Ureter (tissue), 1 donor: ENCODE measurements at places on chromosomes 5 and 9.
A peak's percentile ranks its signal among the peaks of the same experiment; 100 is the strongest.

DNA sequence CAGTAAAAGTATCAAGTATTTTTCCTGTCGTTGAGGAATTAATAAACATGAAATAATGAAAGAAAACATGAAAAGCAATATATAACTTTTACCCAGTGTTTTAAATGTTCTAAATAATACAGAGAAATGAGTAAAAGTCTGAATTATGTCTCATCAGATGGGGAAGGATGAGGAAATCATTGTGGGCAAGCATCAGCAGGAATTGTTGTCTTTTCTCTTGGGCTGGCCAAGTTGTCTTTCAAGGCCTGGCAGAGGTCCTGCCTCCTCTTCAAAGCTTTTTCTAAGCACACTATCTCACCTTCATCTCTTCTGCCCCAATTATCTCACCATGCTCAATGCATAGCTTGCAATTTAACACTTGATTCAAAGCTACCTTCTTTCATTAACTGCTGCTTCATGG, 41.9 kb downstream of the MOCS2 start:
- no peak for DNase-seq

DNA sequence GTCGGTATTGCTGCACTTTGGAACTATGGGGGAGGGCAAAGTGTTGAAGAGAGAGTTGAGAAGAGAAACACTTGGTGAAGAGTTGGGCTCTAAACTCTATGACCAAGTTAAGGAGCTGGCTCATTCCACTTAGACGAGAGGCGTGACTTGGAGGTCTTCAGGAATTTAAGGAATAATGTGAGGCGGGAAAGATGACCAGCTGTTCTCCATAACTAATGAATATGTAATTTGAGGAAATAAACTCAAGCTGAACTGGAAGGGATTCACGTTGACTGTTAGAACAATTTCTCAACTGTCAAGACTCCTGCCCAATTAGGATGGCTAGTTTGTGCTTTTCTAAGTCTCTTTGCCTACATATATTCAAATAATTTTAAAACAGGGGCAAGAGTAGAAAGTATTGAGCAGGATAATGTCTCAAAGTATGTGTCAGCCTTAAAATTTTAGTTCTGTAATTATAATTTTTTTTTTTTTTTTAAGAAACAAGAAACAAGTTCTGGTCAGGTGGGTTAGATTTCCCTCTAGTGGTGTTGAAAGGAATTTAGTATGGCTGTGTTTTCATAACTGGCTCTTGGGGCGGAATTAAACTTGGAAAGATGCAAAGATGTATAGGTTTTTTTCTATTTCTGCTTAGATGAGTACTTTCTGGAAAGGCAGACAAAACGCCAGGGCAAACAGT, 33.4 kb downstream of the TMEM252 start:
- DNase-seq, result no peak

- DNase-seq, result no peak
Observed at GRCh38 chr5:43358726-43359125, 45.5 kb upstream of the HMGCS1 start.

DNA sequence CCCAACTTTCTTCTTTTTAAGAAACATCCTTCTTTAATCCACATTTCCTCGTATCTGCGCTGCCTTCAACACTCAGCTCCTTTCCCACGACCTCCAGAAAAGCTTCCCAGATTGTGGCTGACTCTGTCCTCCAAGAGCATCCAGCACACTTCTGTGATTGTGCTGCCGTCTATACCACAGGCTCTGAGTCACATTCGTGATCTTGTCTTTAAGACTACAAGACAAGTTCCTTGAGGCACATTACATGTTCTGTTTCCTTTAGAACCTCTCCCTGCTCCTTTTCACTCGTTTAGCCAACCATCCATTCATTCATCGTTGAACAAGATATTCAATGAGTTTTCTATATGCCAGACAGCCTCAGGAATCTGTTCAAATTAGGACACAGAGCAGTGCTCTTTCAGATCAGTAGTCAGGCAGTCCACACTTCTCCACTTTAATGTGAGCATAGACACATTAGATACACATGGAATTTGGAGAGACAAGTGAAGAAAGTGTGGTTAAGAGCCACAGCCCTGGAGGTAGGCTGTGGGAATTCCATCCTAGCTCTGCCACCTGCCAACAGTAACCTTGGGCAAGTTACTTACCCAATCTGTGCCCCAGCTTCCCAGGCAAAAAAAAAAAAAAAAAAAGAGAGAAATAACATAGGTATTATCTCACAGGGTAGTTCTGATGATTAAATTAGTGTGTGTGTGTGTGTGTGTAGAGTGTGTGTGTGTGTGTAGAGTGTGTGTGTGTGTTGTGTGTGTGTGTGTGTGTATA, 18.9 kb downstream of the WHRN start:
- no peak for DNase-seq

DNA sequence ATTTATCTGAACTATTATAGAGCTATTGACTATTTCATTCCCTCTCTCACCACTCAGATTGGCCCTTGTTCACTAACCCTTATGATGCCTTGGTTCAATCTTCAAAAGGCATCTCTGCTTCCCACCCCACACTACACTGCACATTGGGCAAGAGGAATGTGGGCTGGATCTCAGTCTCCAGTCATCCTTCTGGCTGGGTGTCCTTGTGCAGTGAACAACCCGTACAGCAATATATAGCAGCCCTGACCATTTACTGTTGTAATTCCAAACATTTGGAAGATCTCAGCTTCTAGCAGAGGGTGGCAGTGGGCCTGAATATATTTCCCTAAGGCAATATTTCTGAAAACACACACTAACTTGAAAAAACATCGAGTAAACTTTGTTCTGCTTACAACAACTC, 199.2 kb upstream of the GDNF start:
- no peak for DNase-seq

GRCh38 chr5:68795190-68795589, 298.6 kb upstream of the SLC30A5 start:
- DNase-seq, result no peak

DNA sequence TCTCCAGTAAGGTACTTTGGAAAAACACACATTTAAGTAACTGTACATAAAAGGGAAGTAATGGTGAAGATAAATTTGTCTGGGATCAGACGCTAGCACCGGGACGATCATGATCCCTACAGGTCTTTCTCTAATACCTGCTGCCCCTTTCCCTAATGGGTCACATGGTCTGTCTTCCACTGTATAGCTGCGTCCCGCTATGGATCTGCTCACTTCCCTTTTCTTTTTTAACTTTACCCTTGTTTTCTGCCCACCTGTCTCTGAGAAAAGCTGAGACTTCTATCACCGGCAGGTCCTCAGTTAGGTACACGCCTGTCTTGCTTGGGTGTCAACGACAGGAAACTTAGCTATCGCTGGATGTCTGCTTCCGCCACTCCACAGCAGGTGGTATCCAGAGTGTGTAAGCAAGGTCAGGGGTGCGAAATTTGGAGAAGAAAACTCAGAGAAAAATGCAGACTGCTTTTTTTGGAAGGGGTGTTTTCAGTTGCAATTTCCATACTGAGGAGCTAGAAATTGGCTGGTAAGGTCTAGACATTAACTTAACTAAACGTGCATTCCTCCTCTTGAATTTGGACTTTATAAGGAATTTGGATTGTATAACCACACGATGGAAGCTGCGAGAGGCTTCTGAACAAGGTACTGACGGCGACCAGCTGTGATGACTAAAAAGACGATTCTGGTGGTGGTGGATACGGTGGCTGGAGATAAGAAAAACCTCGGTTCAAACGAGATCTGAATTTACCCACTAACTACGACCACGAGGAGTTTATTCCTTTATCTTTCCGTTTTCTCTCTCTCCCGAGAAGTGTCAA, 1.1 kb upstream of the ICE1 start:
- DNase-seq, result no peak

- DNase-seq, result no peak
Observed at GRCh38 chr9:124392254-124392870, 22.9 kb downstream of the PSMB7 start.

DNA sequence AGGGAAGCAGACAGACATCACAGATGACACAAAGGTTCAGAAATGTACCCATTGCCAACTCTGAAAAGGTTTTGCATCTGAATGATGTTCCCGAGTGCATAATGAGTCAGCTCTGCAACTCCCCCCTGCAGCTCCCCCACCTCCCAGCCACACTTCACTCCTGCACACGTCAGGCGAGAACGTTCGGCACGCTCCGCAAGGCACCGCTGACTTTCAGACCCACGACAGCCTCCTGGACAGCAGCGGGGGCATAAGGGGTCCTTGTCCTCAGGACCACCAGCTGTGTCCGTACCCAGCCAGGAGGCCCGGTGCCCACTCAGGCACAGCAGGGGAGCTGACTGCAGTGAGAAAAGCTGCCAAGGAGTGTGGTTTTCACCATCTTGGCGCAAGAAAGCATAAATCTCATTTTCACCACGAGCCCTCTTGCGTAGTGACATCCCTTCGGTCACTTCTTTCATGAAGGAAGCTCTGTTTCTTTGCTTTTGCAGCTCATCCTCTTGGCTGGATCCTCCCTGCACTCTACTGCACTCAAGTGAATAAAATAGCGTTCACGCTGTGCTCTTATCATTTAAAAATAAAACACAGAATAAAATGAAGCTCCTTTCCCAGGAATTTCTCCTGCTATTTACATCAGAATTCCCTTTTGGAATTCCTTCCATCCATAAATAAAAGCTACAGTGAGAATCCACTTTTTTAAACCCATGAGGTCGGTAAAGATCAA, 9.9 kb downstream of the GFPT2 start:
- no peak for DNase-seq

DNA sequence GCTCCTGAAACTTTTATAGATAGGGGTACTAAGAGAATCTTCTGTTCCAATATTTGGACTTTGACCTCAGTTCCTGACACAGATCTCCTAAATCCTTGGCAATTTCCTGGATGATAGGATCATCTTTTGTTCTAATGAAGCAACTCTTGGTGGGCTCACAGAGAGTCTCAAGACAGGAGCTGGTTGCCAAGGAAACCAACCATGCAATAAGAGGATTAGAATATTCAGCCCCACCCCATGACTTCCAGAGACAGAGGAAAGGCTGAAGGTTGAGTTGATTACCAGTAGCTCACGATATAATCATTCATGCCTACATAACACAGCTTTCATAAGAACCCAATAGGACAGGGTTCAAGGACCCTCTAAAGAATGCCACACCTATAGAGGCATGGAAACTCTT, 2050.2 kb upstream of the CDH6 start:
- no peak for DNase-seq

GRCh38 chr9:125968714-125969374, 221.7 kb downstream of the PBX3 start:
- no peak for DNase-seq

DNA sequence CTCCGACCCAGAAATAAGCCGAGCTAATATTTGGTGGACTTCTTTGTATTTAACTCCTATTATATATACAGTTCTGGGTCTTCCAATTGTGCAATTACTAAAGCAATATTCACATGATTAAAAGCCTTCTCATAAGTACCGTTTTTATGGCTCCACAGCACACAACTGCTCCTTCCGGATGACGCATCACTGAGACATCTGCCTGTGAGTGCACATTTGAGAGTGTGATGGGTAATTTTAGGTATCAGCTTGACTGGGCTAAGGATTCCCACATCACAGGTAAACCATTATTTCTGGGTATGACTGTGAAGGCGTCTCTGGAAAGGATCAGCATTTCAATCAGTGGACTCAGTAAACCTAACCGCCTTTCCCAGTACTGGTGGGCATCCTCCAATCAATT, 77.5 kb upstream of the SYK start:
- DNase-seq, result no peak

- DNase-seq, result no peak
Observed at GRCh38 chr5:130067364-130067763, 163.1 kb downstream of the CHSY3 start.

- DNase-seq, result no peak
Observed at GRCh38 chr5:26148569-26149107, 889.7 kb downstream of the CDH9 start.

DNA sequence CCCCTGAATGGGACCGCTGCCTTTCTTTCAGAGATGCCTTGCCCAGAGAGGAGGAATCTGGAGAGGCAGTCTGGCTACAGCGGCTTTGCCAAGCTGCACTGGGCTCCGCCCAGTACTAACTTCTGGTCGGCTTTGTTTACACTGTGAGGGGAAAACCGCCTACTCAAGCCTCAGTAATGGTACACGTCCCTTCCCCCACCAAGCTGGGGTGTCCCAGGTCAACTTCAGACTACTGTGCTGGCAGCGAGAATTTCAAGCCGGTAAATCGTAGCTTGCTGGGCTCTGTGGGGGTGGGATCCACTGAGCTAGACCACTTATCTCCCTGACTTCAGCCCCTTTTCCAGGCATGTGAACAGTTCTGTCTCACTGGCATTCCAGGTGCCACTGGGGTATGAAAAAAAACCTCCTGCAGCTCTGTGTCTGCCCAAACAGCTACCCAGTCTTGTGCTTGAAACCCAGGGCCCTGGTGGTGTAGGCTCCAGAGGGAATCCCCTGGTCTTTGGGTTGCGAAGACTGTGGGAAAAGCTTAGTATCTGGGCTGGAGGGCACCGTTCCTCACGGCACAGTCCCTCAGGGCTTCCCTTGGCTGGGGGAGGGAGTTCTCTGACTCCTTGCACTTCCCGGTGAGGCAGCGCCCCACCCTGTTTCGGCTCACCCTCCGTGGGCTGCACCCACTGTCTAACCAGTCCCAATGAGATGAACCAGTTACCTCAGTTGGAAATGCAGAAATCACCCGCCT, 171.2 kb downstream of the CWC27 start:
- peak; percentile 57 for DNase-seq

- no peak for DNase-seq
Observed at GRCh38 chr9:17571825-17572224, 7.0 kb upstream of the SH3GL2 start.

DNA sequence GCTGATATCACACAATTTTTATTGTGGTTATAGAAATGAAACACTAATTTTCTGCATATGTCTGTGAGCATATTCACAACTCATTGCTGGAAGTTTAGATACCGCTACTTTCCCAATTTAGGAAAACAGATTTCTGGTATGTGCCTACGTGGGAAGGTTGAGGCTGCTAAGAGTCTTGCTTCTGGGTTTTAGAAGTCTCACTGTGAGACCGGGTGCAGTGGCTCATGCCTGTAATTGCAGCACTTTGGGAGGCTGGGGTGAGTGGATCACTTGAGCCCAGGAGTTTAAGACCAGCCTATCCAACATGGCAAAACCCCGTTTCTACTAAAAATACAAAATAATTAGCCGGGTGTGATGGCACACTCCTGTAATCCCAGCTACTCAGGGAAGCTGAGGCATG, 39.6 kb downstream of the UBAP1 start:
- no peak for DNase-seq

GRCh38 chr5:163540696-163541095, 35.3 kb downstream of the MAT2B start:
- no peak for DNase-seq

- no peak for DNase-seq
Observed at GRCh38 chr5:10306806-10307205, 896 bp downstream of the CMBL start.

- DNase-seq, result no peak
Observed at GRCh38 chr5:149284501-149284900, 12.8 kb downstream of the AFAP1L1 start.

GRCh38 chr9:130200038-130200849, 28.0 kb downstream of the NCS1 start:
- DNase-seq, result no peak

- DNase-seq, result no peak
Observed at GRCh38 chr5:169219351-169219750, 81.6 kb downstream of the SLIT3 start.

GRCh38 chr5:2754581-2755075, 3.2 kb upstream of the IRX2 start:
- no peak for DNase-seq
